ENCODE measurements at places on chromosomes 2 and 18. TPM values are rescaled to one million over a fixed set of nuclear protein-coding genes. Genes with fewer than 3 reads are reported as not detected.

DNA sequence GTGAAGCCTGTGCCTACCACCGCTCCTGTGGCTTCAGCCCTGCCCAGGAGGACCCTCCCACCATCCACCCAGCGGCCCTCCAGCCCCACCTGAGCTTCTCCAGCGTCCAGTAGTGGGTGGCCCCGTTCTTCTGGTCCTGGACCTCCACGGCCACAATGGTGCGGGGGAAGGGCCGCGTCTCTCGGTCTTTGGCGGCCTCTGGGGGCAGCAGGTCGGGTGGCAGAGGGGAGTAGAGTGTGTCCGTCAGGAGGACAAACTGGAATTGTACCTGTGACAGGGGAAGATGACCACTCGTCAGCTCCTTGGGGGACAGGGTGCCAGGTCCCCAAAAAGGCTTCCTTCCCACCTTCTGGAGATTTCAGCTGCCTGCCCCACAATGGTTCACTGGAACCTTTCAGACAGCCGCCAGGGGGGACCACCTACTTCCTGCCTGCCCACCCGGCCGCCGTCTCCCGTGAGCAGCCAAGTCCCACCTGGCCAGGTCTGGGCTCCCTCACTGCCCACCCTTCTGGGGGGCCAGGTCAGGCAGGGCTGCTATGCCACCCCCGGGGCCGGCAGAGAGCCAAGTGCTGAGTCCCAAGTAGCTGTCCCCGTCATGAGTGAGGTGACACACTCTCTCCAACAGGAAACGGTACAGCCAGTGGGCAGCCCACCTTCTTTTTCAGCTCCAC is 59.3 kb downstream of the KIF1A start:
- no peak for DNase-seq

GRCh38 chr2:200627110-200627770 is 41.4 kb downstream of the AOX1 start:
- no peak for DNase-seq

DNA sequence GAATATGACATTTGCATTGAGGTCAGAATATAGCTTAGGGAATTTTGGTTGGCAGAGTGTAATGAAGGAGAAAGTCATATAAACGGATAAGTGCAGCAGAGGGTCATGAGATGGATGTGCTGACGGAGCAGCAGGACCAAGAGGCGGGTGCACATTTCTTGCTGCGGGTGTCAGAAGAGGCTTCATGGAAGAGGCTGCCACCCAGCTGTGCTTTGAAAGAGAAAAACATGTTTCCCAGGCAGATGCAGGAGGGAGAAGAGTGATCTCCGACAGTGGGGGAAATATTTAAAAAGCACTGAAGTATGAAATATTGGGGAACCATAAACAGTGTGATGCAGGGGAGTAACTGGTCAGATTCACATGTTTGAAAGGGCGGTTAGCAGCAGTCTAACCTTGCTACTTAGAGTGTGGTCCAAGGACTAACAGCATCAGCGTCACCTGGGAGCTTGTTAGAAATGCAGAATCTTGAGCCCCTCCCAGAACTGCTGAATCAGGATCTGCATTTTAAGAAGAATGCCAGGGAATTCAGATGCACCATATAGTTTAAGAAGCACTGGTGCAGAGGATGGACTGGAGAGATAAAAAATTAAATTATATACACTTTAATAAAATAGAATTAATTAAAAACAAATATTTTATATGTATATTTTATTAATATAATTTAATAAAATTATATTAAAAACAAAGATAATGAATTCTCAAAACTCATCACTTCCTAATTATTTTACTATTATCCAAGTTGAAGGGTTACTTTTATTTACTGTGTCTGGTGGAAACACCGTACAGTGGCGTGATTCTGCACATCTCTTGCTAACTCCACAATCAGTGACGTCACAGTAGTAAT is 36.1 kb upstream of the SCYGR1 start:
- DNase-seq = no peak

SRD5A2 gene
- total RNA-seq = 0.06 TPM

CTAGE1 gene
- not detected for total RNA-seq

DNA sequence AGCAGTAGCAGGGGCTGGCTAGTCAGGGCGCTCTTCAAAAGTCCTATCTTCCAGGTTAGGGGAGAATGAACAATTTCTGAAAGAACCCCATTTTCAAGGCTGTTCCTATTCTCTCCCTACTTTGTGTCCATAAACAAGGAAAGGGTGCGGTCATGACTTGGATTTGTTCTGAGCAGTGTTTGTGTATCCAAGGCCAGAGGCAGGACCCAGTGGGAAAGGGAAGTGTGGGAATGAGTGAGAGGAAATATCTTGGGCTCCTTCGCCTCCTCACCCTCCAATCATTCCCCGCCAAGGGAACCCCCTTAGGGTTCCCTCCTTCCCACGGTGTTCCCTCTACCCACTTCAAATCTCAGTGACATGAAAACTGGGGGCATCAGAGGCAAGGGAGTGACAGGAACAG is 25.5 kb upstream of the SPTBN1 start:
- no peak for DNase-seq

SH3RF3 gene
- 1.4 TPM for total RNA-seq

KHK gene
- 9.0 TPM for total RNA-seq

POU3F3 gene
- not detected for total RNA-seq

DNA sequence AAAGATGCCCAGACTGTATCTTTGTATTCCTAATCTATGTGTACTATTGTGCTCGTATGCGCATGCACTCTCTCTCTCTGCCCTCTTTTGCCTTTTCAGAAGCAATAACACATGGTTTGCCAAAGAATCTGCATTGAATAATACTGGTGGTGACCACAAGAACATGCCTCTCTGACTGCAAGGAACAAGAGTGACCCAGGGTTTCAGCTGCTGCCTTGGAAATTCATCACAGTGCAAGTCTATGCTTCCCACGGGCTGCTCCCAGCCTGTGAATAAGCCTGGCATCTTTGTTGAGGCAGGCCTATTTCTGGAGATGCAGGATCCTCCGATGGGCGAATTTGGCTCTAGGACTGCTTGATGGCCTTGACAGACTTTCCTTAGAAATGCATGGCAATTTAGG is 689.4 kb upstream of the FANCL start:
- DNase-seq = no peak

NGEF gene
- total RNA-seq = 2.1 TPM

HS6ST1 gene
- total RNA-seq = 26.1 TPM

DSC2 gene
- 19.0 TPM for total RNA-seq

CACNB4 gene
- total RNA-seq = 0.25 TPM

- DNase-seq = no peak
Measured at GRCh38 chr2:189441709-189442074, 418 bp downstream of the WDR75 start.
